ENCODE measurements at places on chromosomes 12 and 14.

DNA sequence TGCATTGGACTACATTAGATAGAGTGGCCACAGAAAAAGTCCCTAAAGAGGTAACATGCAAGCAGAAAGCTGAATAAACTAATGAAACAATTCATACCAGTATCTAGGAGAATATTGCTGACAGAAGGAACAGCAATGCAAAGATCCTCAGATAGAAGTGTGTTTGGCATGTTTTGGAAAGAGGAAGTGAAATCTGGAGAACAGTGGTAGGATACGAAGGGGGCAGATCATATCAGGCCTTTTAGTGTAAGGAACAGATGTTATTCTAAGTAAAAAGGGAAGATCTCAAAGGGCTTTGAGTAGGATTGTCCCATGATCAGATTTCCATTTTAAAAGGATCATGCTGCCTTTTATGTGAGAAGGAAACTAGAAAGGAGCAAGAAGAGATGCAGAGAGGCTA, 342.9 kb downstream of the PAWR start:
- no peak for DNase-seq

- no peak for DNase-seq
Observed at GRCh38 chr12:104182621-104183378, 32.8 kb upstream of the TXNRD1 start.

GRCh38 chr12:124386059-124386458, 91.2 kb downstream of the RFLNA start:
- peak; percentile 40 for DNase-seq

DNA sequence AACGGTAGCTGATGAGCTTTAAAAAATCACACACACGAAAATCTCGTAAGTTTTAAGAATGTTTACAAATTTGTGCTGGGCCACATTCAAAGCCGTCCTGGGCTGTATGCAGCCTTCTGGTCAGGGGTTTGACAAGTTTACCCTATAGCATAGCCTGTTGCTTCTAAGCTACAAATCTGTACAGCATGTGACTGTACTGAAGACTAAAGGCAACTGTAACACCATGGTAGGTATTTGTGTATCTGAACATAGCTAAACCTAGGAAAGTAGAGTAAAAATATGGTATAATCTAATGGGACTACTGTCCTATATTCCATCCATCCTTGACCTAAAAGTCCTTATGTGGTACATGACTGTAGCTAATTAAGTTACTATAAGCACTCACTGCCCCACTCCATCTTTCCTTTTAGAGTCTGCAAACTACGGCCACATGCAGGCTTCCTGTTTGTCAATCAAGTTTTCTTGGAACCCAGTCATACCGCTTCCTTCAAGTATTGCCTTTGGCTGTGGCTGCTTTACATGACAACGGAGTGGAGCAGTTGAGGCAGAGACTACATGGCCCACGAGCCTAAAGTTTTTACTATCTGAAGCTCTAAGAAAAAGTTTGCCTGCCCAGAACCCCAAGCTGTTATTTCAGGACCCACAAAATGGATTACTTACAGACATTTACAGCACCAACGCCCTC, 18.5 kb downstream of the KRT7 start:
- DNase-seq: no peak

DNA sequence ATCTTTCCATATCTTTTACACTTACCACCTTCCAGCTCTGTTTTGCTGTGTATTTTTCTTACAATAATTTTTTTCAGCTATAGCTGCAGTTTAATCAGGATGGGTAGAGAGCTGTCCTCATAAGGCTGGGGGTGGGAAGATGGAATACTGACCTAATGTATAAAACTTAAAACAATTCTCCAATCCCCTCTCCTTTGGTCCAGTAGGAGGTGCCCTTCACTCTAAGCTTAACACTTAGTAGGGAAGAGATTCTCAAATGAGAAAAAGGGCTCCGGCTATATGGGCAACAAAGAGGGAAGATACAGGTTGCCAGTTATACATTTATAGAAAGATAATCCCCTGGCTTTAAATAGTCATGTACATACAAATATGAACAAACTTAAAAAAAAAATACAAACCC, 2.8 kb downstream of the ORMDL2 start:
- no peak for DNase-seq

DNA sequence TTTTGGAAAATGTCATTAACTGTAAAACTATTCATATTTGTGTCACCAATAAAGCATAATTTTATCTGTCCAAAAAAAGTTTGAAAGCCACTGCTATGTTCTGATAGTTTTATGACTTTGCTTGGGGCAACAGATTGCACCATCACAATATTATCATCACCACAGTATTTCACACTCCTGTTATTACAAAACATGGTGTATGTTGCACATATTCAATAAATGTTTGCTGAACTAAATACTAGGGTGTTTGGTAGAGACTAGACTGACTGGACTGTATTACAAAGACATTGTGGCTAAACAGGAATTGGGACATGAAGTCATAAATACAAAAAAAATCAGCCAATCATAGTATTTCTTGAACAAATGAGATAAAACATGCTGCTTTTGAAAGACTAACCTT, 55.1 kb downstream of the PAWR start:
- DNase-seq: no peak

DNA sequence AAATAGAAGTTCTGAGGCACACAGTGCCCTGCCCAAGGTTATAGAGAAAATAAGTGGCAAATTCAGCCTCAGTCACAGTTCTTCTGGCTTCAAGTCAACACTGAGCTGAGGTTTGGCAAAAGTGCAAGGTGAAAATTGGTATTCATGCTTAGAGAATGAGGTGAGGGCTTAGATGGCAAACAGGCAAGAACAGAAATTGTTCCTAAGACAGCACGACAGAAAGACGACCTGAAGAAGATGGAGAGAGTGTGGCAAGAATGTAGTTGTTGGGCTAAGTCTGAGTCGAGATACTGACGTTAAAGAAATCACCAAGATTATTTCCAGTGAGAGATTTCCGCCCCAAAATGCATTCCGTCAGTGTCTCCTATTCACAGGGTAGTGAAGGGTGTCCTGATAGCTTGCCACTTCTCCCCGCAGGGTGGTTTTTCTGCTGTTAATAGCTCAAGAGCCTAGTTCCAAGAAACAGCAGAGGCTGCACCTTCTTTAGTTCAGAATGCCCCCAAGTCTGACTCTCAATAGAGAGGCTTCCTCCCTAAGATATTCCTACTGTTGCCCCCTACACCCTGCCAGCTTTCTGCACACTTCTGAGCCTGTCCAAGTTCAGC, 260.8 kb upstream of the AMIGO2 start:
- no peak for DNase-seq

DNA sequence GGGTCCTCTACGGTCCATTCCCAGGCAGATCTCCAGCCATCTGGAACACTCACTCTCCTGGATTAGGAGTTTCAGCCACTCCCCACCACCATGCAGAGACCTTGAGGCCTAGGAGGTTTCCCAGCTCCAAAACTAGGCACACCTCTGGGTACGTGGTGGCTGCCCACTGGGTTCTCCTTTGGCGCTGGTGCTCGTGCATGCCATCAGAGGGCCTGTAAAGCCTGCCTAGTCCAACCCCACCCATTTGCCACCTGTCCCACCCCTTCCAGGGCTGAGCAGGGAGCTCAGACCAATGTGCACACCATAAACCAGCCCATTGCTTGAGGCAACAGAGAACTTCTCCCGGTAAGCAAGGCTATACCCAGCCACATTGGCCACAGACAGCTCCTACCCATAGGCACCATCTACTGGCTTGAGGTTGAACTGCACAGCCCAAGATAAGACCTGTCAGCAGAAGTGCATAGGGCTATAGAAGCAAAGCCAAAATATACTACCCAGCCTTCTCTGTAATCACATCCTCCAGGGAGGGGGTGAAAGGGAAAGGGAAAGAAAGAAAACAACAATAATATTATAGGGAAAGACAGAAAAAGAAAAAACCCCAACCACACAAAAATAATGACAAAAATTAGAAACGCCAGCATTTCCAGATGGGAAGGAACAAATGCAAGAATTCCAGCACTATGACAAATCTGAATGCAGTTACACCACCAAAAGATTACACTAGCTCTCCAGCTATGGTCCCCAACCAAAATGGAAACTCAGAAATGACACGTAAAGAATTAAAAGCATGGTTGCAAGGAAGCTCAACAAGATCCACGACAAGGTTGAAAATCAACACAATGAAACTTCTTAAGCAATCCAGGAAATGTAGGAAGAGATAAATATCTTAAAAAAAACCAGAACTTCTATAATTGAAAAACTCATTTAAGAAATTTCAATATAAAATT, 111.9 kb upstream of the CCDC175 start:
- DNase-seq: peak; percentile 39

GRCh38 chr12:67692135-67692534, 43.6 kb downstream of the DYRK2 start:
- no peak for DNase-seq

- DNase-seq: no peak
Observed at GRCh38 chr12:91180582-91181395, 1.8 kb downstream of the DCN start.

- no peak for DNase-seq
Observed at GRCh38 chr12:3554371-3555115, 63.5 kb downstream of the PRMT8 start.

GRCh38 chr14:91140672-91141071, 26.8 kb downstream of the DGLUCY start:
- no peak for DNase-seq

DNA sequence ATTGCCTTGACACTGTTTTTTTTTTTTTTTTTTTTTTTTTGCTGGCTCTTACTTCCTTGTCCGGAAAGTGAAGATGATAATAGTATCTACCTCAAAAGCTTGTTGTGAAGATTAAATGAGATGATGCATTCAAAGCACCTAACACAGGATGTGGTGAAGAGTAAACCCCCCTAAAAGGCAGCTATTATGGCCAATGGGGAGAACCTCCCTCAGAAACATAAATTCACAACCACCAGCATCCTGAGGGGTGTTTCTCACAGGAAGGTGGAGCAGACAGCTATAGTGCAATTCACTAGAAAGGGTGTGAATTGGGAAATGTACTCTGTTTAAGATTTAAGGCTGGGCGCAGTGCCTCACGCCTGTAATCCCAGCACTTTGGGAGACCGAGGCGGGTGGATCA, 85.4 kb upstream of the CRY1 start:
- DNase-seq: no peak

DNA sequence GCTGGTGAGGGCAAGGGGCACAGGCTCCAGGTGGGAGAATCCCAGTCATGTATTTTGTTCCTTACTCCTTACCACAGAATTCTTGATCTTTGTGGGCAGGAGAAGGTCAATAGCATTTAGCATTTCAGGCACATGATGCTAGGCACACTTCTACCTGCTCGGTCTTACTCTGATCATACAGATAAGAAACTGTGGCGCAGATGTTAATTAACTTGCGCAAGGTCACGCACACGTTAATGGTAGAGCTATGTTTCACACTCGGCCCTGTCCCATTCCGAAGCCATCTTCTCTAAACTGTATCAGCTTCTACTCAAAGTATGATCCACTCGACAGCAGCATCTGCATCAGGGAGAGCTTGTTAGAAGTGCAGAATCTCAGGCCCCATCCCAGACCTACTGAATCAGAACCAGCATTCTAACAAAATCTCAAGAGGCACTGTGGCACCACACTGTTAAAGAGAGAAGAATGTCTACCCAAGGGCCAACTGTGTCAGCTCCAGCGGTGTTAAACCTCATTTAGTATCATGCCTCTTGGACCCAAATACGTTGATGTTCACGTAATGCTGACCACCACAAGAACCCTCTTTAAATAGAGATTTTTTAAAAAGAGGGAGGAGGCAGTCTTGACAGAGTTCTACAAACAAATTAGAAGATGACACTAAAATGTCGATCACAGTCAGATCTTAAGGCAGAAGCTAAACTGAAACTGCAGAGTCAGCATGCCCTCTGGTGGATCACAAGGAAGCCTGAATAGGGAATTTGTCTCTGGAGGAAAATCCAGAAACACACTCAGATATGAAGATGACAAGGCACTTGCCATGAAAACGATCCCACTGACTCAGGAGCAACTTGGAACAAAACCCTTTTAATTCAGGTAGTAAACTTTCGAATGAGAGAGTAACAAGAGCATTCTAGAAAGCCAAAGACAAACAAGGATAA, 7.3 kb downstream of the STXBP6 start:
- peak; percentile 45 for DNase-seq

GRCh38 chr14:104356020-104356737, 217.8 kb downstream of the KIF26A start:
- DNase-seq: no peak

DNA sequence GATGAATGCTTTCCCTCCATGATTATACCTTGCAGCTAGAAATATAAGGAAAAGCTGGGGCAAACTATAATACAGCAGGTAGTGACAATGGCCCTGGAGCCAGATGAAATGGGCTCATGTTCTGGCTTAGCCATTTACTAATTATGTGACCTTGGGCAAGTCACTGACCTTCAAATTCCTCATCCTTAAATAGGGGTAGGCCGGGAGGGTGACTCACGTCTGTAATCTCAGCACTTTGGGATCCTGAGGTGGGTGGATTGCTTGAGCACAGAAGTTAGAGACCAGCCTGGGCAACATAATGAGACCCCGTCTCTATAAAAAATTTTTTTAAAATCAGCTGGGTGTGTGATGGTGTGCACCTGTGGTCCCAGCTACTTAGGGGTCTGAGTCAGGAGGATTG, 155.4 kb downstream of the C12orf75 start:
- no peak for DNase-seq

DNA sequence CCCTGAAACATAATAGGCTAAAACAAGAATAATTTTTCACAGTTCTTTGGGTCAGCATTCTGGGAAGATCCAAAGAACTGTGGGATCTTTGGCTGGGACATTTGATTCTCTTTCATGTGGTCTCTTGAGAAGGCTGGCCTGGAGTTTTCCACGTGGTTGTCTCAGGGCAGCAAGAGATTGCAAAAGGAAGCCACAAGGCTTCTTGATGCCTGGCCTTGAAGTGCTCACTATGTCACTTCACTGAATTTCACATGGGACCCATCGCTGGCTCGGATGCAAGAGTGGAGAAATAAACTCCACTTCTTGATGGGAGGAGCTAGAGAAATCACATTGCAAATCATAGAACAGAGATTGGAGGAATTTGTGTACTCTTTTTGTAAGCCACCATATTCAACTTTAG, 343.4 kb downstream of the MED13L start:
- DNase-seq: no peak

DNA sequence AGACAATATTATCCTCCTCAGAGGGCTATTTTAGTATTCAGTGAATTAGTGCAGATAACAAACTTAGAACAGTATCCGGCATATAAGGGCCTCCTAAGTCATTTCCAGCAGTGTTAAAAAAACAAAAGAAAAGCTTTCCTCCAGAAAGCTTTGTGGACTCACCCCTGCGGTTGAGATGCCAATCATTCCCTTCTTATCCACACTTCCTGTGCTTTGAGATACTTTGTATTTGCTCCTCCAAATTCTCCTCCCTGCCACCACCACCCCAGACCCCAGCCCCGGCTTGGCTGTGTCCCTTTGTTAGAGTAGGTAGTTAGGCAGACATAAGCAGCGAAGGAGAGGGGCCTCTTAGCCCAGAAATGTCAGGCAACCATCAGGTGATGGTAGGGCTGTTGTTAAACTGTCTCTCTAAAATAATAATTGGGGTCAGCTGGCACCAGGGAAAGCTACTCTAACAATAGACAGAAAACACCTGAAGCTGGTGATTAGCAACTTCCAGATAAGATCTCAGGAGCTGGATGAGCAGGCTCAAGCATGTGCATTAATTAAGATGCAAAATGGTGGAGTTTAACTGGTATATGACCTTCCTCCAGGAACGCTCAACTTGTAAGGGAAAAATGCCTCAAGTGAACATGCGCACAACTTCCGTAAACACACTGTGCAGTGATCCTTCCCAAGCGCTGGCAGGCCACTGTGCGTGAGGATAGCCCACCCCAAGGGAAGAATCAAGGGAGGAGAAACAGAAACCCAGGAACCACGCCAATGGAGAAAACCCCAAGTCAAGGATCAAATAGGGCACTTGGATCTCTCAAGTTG, 152.1 kb upstream of the EEA1 start:
- no peak for DNase-seq
